WTC11 (cell line): ENCODE measurements at places on chromosomes 16 and 17.

DNA sequence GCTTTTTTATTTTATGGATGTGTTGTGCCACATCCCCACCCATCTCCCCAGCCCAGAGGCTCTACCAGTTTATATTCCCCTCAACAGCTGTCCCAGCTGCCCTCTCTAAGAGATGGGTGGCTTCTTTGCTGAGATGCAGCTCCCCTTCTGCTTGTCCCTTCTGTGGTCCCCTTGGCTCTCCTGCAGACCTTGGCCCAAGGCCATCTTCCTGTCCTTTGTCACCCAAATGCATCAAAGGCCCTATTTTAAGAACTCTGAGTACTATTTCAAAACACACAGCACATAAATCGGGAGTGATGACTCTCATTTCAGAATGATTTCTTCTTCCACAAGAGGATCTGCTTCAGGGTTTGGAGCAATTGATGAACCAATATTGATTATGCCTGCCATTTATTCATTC lies 85.3 kb downstream of the SPACA3 start:
- DNase-seq: no peak
- H3K36me3 ChIP-seq: no peaks in the 10 kb centered on the region
- peaks cover 20% of the 10 kb centered on the region for H3K27me3 ChIP-seq

DNA sequence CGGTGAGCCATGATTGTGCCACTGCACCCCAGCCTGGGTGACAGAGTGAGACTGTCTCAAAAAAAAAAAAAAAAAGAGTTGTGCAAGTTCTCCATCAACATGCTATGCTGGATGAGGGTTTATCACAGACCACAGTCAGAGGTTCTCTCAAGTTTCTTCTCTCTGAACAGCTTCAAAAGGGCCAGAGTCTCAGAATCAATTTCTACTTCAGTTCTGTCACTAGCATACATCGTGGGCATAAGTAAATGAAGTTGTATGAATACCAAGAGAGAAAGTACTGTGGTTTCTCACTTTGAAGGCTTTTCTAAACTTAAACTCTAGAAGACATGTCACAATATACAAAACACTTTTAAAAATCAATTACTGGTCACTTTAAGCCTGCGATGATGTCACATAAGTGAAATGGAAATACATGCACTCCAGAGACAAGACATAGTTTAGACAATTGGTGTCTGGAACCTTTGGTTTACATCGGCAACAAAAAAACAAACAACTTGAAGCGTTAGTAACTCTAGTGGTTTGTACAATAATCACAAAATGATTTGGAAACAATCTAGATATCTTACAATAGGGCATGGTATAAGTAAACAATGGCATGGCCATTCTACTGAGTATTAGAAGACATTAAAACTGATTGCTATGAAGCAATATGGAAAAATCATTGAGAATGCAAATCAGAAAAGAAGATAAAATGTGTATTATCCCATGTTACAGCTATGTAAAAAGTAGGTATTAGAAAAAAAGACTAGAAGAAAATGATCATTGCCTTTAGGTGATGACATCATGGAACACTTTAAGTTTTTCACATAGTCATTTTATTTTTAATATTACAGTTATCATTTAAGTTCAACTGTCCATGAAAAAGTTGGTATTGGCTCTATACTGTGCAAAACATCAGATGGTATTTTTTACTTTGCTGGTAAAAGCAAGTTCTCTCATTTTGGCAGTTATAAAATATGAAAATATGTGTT lies 232.3 kb downstream of the ZFHX3 start:
- H3K4me1 ChIP-seq: no peaks in the 10 kb centered on the region
- H3K27ac ChIP-seq: no peak overlapping the region
- no peaks in the 10 kb centered on the region for H3K27me3 ChIP-seq
- DNase-seq: no peak
- no peaks in the 10 kb centered on the region for H3K36me3 ChIP-seq
- no peak overlapping the region for H3K4me3 ChIP-seq

DNA sequence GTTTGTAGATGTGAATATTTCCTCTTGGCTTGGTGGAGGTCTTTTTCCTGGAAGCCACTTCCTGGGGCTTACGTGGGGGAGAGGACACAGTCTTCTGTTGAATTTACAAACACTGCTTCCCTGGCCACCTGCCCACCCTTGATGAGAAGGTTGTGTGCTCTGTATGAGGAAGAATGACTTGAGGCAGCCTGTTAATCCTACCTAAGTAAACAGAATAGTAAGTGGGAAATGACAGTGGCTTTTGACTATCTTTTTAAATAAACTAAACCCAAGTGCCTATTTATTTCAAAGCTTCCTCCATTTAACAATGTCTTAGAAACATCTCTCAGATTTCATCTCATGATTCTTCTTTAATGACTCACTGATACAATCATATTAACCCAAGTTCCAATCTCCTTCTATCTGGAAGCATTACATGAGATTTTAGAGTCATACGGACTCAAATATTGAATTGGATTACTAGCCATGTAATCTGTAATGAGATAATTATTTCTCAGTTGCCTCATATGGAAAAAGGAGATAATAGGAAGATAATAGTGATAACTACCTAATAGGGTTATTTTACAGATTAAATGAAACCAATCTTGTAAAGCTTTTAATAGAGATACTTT lies 96.6 kb upstream of the SMIM36 start:
- H3K27me3 ChIP-seq: no peaks in the 10 kb centered on the region
- peaks cover 3% of the 10 kb centered on the region for H3K4me1 ChIP-seq
- H3K36me3 ChIP-seq: no peaks in the 10 kb centered on the region
- DNase-seq: no peak

- DNase-seq: no peak
- no peak overlapping the region; the same call in 1 of the 2 replicates for H3K27ac ChIP-seq
- peaks cover 11% of the 10 kb centered on the region for H3K27me3 ChIP-seq
- H3K4me3 ChIP-seq: no peak overlapping the region
- H3K36me3 ChIP-seq: no peaks in the 10 kb centered on the region
Observed at GRCh38 chr17:35932586-35932985, 2.0 kb upstream of the RDM1 start.

DNA sequence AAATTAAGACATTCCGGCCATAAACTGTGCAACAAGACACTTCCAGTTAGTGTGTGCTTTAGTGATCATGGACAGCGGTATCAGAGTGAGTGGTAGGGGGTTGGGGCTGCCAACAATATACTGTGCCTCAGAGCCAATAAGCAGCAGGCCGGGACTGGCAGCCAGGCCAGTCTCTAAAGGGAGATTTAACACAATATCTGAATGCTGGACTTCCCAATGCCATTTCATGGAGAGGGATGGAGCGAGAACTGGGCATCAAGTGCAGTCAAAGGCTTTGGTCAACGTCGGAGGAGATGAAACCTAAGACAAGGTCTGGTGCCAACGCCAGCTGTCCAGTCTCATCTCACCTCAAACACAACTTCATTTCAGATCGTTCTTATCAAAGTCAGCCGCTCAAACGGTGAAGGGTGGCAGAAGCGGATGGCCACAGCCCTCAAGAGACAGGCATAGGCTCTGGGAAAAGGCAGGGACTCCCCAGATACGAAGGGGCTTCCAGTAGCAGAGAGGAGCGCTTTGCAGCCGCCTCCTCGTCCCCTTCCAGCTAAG lies 935 bp downstream of the USP32 start:
- peak overlapping the region; percentile 93 for H3K27ac ChIP-seq
- H3K36me3 ChIP-seq: no peaks in the 10 kb centered on the region

- peaks cover 8% of the 10 kb centered on the region; the same call in 1 of the 2 replicates for H3K4me1 ChIP-seq
- H3K27ac ChIP-seq: no peak overlapping the region
Observed at GRCh38 chr17:7029659-7030058, 6.2 kb upstream of the SLC16A13 start.

DNA sequence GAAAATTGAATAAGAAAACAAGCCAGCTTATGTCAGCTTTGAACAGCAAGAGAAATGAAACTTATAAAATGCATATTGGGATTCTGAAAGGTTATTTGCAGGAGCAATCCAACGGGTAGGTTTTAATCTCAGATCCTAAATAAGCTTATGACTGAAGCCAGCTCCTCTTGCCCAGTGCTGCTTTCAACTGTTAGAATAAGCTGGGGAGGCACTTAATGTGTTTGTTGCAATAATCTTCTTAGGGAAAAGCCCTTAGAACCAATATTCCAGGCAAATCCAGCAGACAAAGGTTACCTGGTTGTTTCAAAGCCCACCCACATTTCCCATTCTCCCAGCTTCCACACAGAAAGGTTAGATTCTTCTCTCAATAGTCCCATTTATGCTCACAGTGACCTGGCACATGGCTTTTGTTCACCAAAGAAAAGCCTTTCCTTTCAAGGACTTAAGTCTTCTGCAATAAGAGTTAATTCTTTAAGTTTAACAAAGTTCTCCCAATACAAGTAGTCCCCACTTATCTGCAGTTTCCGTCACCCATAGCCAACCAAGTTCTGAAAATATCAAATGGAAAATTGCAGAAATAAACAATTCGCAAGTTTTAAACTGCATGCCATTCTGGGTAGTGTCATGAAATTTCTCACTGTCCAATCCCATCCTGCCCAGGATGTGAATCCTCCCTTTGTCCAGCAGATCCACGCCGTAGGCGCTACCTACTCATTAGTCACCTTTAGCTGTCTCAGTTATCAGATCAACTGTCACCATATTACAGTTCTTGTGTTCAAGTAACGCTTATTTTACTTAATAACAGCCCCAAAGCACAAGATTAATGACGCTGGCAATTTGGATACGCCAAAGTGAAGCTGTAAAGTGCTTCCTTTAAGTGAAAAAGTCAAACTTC lies 5.9 kb downstream of the TEX2 start:
- no peaks in the 10 kb centered on the region for H3K36me3 ChIP-seq
- no peak overlapping the region for H3K4me3 ChIP-seq
- DNase-seq: no peak
- H3K27ac ChIP-seq: no peak overlapping the region
- H3K4me1 ChIP-seq: peaks cover 9% of the 10 kb centered on the region
- peaks cover 10% of the 10 kb centered on the region for H3K27me3 ChIP-seq

- H3K4me1 ChIP-seq: no peaks in the 10 kb centered on the region
- DNase-seq: no peak
- H3K36me3 ChIP-seq: peaks cover 10% of the 10 kb centered on the region
- H3K27me3 ChIP-seq: no peaks in the 10 kb centered on the region; the same call in 1 of the 2 replicates
Observed at GRCh38 chr16:65365732-65366715, 244.2 kb upstream of the CDH11 start.

DNA sequence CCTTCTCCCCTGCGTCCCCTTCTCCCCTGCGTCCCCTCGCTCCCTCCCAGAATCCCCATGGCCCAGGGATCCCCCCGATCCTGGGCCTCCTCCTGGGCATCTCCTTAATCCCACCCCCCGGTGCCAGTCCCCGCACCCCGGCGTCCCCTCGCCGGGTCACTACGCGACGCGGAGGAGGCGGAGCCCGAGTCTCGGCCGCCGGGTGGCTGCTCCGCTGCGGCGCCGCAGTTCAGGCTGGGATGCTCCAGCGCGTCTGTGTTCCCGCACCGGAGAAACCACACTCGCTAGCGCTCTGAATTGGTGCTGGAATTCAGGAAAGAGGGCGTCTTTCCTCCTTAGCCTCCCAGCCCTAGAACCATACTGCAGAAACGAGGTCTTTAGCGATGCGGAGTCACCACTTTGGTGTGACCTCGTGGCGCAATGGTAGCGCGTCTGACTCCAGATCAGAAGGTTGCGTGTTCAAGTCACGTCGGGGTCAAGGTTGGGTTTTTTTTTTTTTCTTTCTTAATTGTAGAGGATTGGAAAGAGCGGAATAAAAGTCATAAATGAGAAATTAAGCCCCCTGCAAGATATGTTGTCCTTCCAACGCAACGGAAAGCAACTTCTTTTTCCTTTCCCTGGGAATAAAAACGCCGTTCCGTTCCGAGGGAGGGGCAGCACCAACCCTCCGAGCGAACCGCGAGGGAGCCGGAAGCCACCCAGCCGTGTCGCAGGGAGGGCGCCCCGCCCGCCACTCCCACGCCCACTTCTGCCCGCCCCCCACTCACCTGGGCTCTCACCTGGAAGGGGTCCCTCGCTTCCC lies 25.7 kb upstream of the SLC47A1 start:
- H3K4me3 ChIP-seq: peak overlapping the region; percentile 79
- H3K36me3 ChIP-seq: no peaks in the 10 kb centered on the region
- DNase-seq: peak; percentile 92
- peaks cover 24% of the 10 kb centered on the region for H3K4me1 ChIP-seq

DNA sequence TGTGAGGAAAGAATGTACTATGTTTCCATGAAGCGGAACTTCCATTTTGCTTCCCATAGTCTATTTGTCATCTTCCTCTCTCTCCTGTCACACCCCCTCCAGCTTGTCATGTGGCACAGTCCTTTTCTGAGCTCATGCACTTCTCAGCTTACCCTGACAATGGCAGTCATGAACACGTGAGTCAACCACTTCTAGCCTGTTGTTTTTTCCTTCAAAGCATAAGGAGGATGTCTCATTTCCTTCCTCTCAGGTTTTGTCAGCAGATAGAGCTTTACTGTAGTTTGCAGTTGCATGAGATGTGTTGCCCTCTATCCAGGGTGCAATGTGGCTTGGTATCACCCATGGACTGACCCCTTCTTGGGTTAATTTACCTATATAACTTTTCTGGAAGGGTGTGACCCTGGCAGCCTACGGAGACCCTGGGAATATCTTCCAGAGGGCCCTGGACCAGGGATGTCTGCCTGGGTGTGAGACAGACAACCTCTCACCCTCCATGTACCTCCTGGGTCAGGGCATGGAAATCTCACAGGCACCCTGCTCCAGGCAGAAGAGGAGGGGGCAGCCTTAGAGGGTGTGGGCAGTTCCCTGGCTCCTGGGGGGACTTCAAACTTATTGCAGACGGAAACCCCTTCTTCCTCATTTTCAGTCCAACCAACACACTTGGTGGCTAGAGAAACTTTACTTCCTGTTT lies 4.0 kb upstream of the ZNF267 start:
- DNase-seq: no peak
- H3K27ac ChIP-seq: no peak overlapping the region
- no peak overlapping the region for H3K4me3 ChIP-seq
- H3K36me3 ChIP-seq: no peaks in the 10 kb centered on the region; the same call in 1 of the 2 replicates
- peaks cover 37% of the 10 kb centered on the region for H3K27me3 ChIP-seq

GRCh38 chr16:56120447-56121155 lies 70.7 kb upstream of the GNAO1 start:
- H3K27ac ChIP-seq: no peak overlapping the region
- peaks cover 22% of the 10 kb centered on the region for H3K4me1 ChIP-seq
- no peak for DNase-seq
- no peaks in the 10 kb centered on the region for H3K36me3 ChIP-seq
- H3K4me3 ChIP-seq: no peak overlapping the region
- H3K27me3 ChIP-seq: no peaks in the 10 kb centered on the region; the same call in 1 of the 2 replicates

- peak overlapping the region; percentile 66 for H3K4me3 ChIP-seq
- H3K36me3 ChIP-seq: no peaks in the 10 kb centered on the region
- H3K4me1 ChIP-seq: peaks cover 54% of the 10 kb centered on the region
- peaks cover 12% of the 10 kb centered on the region for H3K27me3 ChIP-seq
Observed at GRCh38 chr17:50272711-50273653, 1.3 kb upstream of the TMEM92 start.

- H3K27me3 ChIP-seq: no peaks in the 10 kb centered on the region
- DNase-seq: no peak
- no peak overlapping the region for H3K4me3 ChIP-seq
- H3K36me3 ChIP-seq: no peaks in the 10 kb centered on the region
Observed at GRCh38 chr17:50785946-50786570, 18.7 kb upstream of the ANKRD40CL start.

GRCh38 chr17:80064696-80065095 lies 28.3 kb downstream of the CCDC40 start:
- peaks cover 23% of the 10 kb centered on the region for H3K4me1 ChIP-seq
- no peak overlapping the region for H3K27ac ChIP-seq
- H3K4me3 ChIP-seq: no peak overlapping the region
- H3K36me3 ChIP-seq: no peaks in the 10 kb centered on the region; the same call in 1 of the 2 replicates
- DNase-seq: no peak

GRCh38 chr17:29038085-29038795 lies 4.7 kb upstream of the PIPOX start:
- DNase-seq: no peak
- no peak overlapping the region for H3K27ac ChIP-seq
- peaks cover 16% of the 10 kb centered on the region for H3K27me3 ChIP-seq
- peaks cover 38% of the 10 kb centered on the region for H3K4me1 ChIP-seq
